ENCODE measurements at places on chromosomes 7 and 10. TPM values are rescaled to one million over a fixed set of nuclear protein-coding genes. Genes with fewer than 3 reads are reported as not detected.

TMEM139 gene
- not detected for total RNA-seq

DNA sequence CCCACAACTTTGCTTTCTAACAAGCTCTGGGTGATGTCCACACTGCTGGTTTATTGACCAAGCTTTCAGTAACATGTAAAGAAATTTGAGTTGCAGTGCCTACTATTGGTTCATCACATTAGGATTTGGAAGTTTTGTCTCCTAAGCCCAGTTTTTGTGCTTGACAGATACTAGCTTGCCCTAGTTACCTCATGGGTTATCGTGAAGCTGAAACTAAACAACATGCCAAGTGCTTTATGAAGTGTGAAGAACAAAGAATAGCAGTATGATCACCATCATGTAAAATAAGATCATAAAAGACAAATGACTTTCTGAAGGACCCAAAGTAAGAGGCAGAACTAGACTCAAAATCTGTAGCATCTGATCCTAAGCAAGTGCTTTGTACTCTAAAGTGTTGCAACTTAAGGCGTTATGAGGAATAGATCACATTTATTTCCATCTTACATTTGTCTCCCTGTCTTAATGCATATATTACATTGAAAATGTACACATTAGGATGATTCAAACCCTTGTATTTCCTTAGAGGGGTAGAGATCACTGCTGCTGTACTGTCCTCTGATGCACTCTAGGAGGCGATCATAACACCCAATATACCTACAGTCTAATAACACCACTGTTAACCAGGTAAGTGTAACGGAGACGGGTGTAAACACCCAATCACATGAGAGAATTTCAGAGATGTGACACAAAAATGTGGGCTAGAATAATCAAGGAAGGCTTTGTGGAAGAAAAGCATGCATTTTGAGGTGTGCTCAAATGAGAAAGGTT lies 71.3 kb downstream of the NRCAM start:
- no peak overlapping the region for H3K27ac ChIP-seq
- no peak overlapping the region for H3K4me3 ChIP-seq
- no peaks in the 10 kb centered on the region for H3K36me3 ChIP-seq

GRCh38 chr7:97270280-97270679 lies 152.8 kb downstream of the SDHAF3 start:
- no peaks in the 10 kb centered on the region for H3K27me3 ChIP-seq
- no peak for DNase-seq
- no peaks in the 10 kb centered on the region for H3K4me1 ChIP-seq
- H3K4me3 ChIP-seq: no peak overlapping the region
- H3K36me3 ChIP-seq: no peaks in the 10 kb centered on the region
- no peak overlapping the region for H3K27ac ChIP-seq

DNA sequence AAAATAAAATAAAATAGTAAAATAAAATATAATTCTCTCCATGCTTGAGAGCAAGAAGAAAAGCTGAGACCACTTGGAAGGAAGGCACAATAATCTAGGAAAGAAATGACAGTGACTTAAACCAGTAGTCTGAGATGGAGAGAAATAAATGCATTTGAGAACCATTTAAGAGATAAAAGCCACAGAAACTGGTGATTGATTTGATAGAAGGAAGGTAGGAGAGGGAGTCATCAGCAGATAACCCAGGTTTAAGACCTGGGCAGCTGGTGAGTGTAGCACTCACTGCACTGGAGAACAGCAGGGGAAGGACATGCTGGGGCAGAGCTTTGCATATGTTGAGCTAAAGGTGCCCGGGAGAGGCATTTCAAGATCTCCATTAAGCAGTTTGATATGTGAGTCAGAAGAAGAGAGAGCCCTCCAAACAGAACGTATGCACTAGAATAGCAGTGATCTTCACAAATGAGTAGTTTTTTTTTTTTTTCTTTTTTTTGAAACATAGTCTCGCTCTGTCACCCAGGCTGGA lies 268.0 kb downstream of the DYNC1I1 start:
- no peak overlapping the region for H3K27ac ChIP-seq
- no peaks in the 10 kb centered on the region for H3K27me3 ChIP-seq
- no peak for DNase-seq

DNA sequence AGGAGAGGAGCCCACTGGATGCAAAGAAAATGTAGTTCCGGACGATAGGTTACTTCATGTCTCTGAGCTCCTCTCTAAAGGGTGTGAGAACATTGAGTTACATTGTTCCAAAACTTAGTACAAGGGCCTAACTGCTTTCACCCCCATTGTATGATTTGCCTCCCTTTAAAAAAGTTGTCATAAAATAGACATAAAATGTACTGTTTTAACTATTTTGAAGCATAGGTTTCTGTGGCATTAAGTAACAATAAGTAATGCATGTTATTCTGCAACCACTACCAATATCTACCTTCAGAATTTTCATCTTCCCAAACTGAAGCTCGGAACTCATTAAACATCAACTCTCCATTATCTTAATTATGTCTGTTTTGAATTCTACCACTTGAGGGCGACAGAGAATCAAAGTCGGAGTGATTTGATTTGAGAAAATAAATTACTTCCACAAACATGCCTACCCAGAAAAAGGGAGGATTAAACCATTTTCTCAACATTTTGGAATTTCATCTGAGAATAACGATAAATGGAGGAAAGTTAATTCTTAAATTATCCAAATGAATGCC lies 2.7 kb downstream of the IGFBP1 start:
- H3K36me3 ChIP-seq: no peaks in the 10 kb centered on the region
- H3K4me3 ChIP-seq: no peak overlapping the region
- H3K4me1 ChIP-seq: peaks cover 4% of the 10 kb centered on the region
- H3K27me3 ChIP-seq: peaks cover 2% of the 10 kb centered on the region
- peak; percentile 16 for DNase-seq

GRCh38 chr7:96614154-96614867 lies 95.3 kb downstream of the SEM1 start:
- no peak overlapping the region for H3K4me3 ChIP-seq
- no peaks in the 10 kb centered on the region for H3K4me1 ChIP-seq
- no peak for DNase-seq
- H3K27me3 ChIP-seq: no peaks in the 10 kb centered on the region
- H3K27ac ChIP-seq: no peak overlapping the region

Measured in astrocyte (in vitro differentiated cells and primary cell).